Activated CD4-positive, alpha-beta T cell treated with anti-CD3 and anti-CD28 coated beads for 36 hours (primary cell): ENCODE measurements at places on chromosomes 2 and 18. TPM values are rescaled to one million over a fixed set of nuclear protein-coding genes. Genes with fewer than 3 reads are reported as not detected.

IRS1 gene
- 2.6 TPM for total RNA-seq

ELOA2 gene
- total RNA-seq = not detected

DNA sequence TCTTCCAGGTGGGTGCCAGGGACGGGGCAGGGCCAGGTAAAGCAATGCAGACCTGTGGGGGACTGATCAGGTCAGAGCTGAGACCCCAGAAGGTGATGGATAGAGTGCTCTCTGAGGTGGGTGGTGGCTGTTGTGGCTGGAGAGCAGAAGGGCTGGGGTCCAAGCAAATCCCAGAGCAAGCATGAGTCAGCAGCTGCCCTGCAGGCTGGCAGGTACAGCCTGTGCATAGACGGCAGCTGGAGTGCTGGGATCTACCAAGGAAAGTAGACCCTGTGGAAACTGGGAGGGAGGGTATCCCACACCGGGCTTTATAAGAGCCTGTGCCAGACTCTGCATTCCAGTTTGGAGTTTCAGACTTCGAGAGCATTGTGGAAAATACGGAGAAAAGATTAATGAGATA, 663 bp downstream of the TRIM54 start:
- DNase-seq = no peak

DNA sequence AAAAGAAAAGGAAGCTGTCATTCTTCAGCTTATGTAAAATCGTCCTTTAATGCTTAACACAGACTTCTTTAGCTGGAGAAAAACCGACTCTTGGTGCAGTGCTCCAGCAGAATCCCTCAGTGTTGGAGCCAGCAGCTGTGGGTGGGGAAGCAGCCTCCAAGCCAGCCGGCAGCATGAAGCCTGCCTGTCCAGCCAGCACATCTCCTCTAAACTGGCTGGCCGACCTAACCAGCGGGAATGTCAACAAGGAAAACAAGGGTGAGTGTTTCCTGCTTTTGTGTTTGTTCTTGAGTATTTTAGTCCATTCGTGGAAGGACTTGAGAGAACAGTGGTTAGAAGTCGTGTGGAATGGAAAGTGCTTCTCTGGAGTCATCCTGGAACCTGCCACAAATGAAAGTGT, 38.9 kb downstream of the KDM3A start:
- no peak for DNase-seq

SIX3 gene
- not detected for total RNA-seq

L3MBTL4 gene
- 0.21 TPM for total RNA-seq

DNA sequence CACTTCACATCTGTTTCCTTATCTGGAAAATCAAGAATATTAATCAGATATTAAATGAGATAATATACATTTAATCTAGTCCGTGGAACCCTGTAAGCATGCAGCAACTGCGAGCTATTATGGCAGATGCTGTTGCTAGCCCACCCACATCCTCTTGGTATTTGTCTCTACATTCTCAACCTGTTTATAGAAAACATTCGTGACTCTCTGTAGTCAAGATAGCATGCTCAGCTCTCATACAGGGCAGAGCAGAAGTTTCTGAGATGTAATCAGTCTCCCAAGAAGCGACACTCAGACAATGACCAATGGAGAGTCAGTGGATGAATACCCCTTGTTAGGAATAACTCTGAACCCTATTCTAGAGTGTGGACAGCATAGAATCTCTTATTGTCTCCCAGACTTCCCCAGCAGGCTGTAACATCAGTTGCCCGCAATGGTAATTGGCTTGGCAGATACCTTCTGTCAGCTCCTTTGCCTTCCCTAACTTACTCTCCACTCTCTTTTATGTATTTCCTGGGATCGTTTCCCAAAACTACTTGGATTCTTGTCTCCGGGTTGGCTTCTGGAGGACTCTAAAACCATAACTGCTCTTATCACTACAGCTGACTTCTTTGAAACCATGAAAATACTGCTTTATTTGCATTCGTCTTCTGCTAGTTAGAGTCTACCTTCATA, 400.7 kb upstream of the TNP1 start:
- no peak for DNase-seq

- DNase-seq = no peak
Measured at GRCh38 chr2:238116298-238117198, 16.4 kb downstream of the ESPNL start.

DNA sequence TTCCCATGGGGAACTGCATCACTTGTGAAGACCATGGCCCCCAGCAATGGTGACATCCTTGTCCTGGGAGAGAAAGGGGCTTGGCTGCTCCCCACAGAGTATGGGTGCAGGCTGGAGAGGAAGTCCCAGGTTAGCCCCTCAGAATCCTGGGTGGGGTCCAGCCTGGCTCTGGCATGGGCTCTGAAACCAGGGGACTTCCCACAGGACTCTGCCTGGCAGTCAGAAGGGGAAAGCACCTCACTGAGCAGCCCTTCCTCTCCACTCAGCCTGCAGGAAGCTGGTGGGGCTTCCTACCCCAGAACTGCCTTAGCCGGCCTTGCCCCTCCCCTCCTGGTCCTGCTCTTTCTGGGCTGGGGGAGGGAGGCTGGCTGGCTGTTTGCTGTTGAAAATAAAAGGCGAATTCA, 3.7 kb downstream of the NEURL3 start:
- peak; percentile 46 for DNase-seq
